NCI-H1417 (cell line): ENCODE measurements at places on chromosomes 4 and X.

DNA sequence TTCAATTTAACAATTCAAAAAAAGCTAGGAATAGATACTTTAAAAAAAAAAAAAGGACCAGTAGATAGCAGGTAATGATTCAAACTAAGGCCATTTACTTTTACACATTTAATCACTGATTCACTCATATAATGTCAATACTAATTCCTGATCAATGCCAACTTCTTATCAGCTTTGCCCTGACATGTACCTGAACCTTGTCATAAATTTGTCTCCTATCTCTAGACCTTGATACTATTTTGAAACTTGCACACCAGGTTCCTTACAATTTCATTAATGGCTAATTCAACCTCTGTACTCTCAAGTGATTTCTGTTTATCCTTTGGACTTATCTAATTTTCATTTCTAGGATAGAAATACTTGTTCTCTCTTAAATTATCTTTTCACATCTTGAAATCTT lies 55.4 kb downstream of the UGT2B4 start:
- DNase-seq = no peak

DNA sequence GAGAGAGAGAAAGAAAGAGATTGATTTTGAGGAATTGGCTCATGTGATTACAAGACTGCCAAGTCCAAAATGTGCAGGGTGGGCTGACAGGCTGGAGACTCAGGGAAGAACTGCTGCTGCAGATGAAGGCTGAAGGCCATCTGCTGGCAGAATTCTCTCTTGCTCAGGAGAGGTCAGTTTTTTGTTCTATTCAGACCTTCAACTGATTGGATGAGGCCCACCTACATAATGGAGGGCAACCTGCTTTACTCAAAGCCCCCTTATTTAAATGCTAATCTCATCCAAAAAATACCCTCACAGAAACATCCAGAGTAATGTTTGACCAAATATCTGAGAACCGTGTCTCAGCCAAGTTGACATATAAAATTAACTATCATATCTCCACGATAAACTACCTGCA lies 38.2 kb upstream of the MAMLD1 start:
- DNase-seq = no peak

DNA sequence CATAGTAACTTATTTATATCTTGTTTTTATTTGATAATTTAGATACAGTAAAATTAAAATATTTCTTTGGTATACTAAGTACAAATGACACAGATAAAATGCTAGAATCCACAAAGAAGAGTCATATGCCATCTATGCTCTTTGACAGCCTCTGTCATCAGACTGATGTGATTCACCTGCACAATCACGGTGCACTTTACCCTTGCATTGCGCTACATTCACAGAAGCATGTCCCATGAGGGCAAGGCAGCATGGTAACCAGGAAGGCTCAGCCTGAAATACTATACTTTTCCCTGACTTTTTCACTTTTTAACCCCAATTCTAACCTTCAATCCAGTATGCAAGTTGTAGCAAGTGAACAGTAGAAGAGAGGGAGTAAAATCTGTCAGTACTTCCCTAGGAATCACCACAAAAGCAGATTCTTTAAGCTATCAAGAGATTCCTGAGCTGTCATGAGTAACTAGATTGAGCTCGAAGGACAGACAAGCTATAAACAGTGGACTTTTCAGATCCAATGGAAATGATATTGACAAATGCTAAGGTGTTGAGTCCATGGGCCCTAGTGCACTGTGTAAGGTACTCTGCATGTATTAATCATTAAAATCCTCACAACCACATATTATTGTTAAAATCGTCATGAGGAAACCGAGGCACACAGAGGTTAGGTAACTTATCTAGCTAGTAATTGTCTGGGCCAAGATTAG lies 14.2 kb downstream of the SEC24D start:
- DNase-seq = no peak

DNA sequence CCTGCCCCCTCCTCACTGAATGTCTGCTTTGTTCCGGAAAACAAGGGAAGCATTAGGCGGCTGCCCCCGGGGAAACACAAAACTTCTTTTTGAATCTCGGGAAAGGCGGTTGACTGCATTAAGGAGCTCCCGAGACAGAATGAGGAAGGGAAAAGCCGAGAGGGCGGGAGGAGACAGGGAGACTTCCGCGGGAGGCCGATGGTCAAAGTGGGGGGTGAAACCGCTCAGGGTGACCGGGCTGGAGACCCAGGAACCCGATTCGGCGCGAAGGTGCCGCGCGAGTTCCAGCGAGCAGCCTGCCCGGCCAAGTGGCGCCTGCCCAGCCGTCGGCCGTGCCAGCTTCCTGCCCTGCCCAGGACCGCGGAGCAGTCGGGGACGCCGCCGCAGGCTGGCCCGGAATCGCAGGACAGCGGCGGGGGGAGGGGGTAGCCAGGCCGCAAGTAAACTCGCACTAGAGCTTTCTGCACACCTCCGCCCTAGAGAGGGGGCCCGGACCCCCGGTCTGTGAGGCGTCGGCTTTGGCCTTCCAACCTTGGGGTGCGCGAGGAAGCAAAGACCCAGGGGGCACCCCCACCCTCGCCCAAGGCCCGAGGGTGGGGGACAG lies 55.1 kb upstream of the BCOR start:
- DNase-seq = no peak

DNA sequence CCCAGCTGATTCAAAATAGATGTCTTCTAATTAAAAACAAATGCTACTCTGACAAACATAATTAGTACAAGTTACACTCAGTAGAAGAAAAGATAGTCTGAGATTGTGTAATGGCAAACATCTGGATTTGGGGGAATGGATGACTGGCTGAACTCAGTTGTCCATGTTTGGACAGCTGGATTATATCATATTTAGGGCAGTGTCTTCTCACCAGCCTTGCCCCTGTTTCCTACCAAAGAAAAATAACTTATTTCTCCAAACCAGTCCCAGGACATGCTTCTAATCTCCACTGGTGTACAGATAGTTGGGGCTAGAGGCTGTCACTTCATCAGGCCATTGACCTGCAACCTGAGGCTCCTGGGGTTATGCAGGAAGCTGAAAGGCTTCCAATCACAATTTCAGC lies 237.3 kb downstream of the USP46 start:
- no peak for DNase-seq

DNA sequence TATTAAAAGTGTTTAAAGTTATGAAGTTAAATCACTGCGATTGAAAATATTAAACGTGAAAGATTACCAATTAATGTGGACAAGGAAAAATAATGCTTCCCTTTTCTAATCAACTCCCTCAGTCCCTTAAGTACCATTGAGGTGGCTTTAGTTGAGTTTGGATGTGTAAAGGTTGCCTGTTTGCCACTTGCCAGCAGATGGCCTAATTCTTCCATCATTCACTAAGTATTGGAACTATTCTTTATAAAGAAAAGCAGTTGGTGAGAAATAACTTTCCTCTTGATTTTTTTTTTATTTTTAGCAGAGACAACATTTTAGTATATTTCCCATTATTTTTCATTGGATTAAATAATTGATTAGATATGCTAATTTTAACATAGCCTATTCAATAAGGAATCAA lies 295.9 kb upstream of the TACR3 start:
- DNase-seq = peak; percentile 68

- peak; percentile 2 for DNase-seq
These were observed 315.5 kb downstream of the CAMK2D start for GRCh38 chr4:113446019-113446418.

DNA sequence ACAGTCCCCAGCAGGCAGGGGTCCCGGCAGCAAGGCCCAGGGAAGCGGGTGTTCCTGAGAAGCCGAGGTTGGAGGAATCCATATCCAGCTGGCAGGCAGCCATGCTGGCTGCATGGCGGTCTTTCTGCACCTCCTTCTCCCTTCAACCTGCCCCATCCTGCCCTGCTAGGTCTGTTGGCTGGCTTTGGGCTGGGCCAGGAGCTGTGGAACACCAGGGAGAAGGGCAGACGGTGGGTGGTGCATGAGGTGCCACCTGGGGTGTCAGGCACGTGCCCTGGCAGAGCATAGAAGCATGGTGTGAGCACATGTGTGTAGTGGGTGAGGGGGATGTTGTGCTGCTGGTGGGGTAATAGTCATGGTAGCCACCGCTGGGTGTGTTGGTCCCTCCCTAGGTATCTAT lies 150.1 kb downstream of the PJA1 start:
- DNase-seq = no peak

GRCh38 chr4:12138488-12138887 lies 709.8 kb upstream of the HS3ST1 start:
- DNase-seq = no peak

- DNase-seq = no peak
These were observed 12.0 kb upstream of the CD38 start for GRCh38 chr4:15765910-15766697.

GRCh38 chrX:130788786-130789581 lies 114.0 kb downstream of the ENOX2 start:
- no peak for DNase-seq

- DNase-seq = no peak
These were observed 188.1 kb downstream of the QDPR start for GRCh38 chr4:17323554-17324385.

GRCh38 chr4:49032440-49033161 lies 46.5 kb downstream of the CWH43 start:
- DNase-seq = peak; percentile 66

DNA sequence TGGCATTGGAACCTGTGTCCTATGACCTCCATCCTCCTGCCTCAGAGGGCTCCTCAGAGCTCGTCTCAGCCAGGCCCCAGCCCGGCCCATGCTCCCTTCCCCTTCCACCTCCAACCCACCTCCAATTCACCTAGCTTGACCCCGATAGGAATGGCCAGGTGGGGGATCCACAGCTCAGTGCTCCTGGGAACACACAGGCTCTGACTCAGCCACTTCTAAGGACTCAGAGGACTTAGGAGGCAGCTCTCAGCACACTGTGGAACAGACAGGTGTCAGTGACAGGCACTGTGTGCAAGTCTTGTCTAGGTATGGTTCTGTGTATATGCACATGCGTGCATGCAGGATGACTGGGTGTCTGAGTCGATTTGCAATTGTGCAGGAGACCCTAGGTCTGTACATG lies 44.8 kb downstream of the PJA1 start:
- no peak for DNase-seq

DNA sequence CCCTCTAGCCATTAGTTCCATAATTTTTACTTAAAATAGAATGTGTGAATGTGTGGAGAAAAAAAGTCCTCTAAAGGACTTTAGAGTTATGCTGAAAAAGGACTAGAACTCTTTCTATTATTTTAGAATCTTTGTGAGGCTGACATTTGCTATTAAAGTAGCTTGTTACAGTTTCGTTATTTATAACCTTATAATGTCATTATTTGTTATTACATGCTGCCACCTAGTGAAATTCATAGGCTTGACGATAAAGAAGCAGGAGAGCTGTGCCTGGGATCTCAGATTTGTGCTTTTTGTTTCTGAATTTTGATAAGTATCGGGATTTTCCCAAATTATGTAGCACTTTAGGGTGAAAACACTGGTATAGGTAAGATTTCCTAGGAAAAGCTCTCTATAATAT lies 38.5 kb upstream of the TAPT1 start:
- DNase-seq = peak; percentile 6

GRCh38 chr4:2042204-2042946 lies 16.8 kb upstream of the NAT8L start:
- DNase-seq = no peak

DNA sequence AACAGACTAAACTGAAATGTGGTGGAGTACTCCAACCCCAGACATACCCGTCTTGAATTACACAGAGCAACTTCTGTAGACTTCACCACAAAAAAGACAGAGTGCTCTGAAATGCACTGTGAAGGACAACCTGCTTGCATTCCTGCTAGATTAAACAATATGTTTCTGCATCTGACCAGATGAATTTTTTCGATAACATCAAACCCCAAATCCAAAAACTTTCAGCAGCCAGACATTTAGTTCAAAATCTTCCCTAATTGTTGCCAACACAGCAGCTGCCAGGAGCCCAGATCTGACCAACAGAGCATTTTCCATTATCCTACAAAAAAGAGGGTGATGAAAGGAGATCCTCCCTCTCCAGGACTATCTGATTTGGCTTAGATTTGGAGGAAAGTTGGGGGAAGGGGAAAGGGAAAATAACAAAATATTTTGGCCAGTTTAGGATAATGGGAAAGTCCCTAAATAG lies 356.5 kb downstream of the PDGFC start:
- no peak for DNase-seq

DNA sequence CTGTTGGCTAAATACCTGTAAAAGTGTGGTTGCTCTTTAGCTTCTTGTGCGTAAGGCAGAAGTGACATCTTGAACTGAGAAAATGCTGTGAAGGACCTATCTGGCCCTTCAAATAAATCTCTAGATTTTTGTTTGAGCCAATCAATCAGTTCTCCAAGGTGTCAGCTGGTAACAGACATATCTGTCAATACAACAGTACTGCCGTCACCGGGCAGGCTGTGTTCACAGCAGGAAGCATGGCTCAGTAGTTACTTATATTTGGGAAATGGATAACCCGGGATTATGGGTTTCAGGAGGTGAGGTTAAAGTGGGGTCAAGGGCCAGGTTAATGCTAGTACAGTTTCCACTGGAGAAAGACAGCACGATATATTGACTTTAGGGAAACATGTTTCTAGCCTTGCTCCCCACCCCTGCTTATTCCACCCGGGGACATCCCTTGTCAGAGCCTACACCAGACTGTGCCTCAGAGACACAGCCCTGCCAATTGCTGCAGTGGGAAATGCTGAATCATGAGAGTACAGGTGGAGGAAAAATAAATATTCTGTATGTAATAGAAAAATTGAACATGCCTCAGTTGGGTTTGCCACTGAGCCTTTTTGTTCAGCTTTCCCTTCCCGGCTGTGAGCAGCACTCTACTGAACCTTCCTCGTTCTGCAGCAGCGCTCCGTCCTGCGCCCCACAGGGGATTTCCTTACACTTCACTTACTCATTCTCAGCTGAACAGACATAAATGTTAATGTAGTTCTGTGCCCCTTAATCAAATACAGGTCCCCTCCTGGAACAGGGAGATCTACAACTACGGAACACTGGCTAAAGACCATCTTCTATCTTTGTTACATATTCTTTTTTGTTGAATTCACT lies 121.1 kb downstream of the MGST2 start:
- peak; percentile 46 for DNase-seq

- no peak for DNase-seq
These were observed 1137.6 kb upstream of the IGFBP7 start for GRCh38 chr4:58247792-58248191.
